ENCODE measurements at places on chromosomes 4 and X.

- no peak for DNase-seq
These were observed 10.3 kb upstream of the UGT2B11 start for GRCh38 chr4:69224891-69225290.

DNA sequence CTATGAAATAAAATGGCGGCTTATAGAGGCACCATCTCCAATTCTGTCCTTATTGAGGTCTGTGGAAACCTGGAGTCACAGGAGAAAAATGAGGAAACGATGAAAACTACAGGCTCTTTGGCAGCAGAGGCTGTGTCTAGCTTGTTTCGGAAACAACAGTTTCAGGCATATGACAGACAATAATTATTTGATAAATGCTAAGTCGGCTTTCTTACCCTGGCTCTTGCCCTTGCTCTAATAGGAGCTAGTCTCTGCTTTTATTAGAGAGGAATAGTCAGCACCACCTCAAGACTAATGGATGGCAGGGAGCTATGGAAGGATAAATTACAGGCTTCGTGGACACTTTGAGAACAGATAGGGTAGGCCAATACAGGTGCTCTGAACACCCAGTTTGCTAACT lies 24.3 kb downstream of the HADH start:
- no peak for DNase-seq

DNA sequence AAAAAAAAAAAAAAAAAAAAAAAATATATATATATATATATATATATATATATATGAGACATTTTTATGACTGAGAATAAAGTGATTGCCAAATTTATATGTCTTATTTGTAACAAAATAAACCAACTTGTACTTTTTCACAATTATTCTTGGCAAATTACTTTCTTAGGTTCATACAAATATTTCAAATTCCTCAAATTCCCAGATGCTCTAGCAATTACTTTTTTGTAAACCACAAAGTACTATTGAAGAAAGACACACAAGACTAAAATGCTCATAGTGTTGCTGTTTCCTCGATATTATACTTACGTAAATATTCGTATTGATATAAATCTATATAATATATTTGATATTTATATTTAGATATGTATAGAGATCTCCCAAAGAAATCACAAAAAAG lies 390.0 kb downstream of the FAT4 start:
- no peak for DNase-seq

- no peak for DNase-seq
These were observed 17.2 kb downstream of the ASB11 start for GRCh38 chrX:15298201-15298600.

DNA sequence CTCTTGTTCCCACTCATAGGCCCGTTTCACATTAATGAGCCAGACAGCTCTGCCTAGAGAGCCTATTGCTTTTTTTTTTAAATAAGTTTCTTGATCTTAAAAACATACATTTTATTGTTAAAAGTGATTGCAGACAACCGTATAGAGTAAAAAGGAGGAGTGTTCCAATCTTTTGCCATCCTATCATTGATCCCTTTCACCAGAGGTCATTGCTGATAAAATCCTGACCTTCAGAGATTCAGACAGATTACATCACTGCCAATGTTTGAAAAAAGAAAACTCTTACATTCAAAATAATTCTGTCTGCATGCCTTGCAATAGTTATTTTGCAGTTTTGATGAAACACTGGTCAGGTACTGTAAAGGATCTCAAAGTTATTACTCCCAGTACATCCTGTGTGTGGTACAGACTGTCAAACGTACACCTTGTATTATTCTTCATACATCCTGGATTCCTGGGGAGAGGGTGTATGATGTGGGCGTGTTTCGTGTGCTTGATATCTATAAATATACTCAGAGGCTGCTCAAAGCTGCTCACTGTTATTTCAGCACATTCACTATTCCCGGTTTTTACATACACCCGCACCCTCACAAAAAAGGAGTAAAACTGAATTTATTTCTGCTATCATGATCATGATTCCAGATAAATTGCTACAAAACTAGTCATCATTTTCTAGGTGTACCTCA lies 15.4 kb upstream of the KLHL2 start:
- DNase-seq = no peak

- no peak for DNase-seq
These were observed 472.5 kb downstream of the INPP4B start for GRCh38 chr4:142373610-142374009.

- no peak for DNase-seq
These were observed 102.9 kb downstream of the GATB start for GRCh38 chr4:151657896-151658295.

DNA sequence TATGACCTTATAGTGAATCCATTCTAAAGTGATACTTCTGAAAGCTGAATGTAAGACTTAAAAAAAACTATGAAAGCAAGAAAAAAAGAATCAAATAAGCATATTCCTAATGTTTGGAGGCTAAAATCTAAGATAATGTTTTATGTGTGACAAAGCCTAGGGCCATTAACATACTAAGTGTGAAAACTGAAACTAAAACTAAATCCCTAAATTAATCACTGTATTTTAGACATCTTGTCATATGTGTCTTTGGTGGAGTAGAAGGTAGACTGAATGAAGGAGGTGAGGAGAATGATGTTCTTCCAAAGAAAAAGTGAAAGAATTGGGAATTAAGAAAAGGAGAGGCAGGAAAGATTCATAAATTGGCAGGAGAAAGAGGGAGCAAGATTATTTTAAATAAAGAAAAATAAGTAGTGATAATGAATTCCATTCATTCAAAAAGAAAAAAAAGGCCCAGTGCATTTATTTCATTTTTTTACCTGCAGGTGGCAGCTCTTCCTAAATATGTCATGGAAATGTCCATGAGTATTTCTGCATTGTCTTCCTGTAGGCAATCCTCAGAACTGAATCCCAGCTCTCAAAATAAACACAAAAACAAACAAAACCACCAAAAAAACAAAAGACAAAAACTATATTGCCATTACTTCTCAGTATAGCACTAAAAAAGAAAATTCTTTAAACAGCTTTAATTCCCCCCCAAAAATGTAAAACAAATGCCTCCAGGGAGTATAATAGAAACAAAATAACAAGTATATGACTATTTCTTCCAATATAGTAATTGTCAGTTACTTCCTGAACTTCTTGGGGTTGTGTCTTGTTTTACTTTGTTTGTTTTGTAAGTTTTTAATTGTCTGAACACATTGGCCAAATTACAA lies 17.0 kb upstream of the AP1AR start:
- DNase-seq = no peak

- no peak for DNase-seq
These were observed 112.9 kb upstream of the VCX start for GRCh38 chrX:7730071-7730470.

DNA sequence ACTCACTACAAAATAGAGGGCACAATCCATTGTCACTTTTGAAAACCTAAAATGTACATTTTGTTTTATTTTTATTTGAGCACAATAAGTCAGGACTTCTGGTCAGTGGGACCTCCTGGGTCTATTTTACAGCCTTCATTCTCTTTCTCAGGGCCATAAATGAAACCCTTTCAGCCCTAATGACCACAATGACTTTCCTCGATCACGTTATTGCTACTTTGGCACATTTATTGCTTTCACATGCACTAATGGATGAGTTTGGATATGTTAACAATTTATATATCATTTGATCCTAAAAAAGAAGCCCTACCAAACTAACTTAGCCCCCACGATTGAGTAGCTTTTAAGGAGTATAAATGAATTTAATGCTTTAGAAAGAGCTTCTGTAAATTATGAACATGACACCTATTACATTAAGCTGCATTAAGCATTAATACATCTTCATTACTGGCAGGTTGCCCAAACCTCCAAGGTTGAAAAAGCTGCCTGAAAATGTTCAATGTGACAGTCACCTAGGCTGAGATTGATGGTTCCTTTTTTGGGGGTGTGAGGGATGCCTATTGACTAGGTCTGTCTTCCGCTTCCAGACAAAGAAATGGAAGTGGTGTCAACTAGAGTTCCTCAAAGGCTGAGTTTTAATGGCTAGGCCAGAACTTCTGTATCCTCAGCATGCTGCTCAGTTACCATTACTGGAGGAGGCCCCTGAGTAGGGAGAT lies 296.4 kb downstream of the GPAT3 start:
- DNase-seq = no peak

- DNase-seq = no peak
These were observed 98.4 kb downstream of the ZAR1 start for GRCh38 chr4:48588230-48589097.

- no peak for DNase-seq
These were observed 30.6 kb upstream of the CLNK start for GRCh38 chr4:10715135-10715534.

DNA sequence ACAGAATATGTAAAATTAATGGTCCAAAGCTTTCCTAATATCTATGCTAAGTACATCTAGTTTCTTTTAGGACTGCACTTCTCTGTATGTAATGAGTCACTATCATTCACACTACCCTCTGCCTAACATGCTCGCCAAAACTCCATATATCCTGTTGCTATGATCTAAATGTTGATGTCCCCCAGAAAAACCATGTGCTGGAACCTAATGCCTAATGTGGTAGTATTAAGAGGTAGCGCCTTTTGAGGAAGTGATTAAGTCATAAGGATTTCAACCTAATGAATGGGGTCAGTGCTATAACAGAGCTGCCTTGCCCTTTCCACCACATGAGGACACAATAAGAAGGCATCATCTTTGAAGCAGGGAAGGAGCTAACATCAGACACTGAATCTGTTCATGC lies 34.9 kb upstream of the NFKB1 start:
- DNase-seq = no peak

- DNase-seq = no peak
These were observed 33.4 kb downstream of the SLC2A9 start for GRCh38 chr4:9987749-9988362.

- no peak for DNase-seq
These were observed 566.2 kb downstream of the MID1IP1 start for GRCh38 chrX:39367416-39367815.

DNA sequence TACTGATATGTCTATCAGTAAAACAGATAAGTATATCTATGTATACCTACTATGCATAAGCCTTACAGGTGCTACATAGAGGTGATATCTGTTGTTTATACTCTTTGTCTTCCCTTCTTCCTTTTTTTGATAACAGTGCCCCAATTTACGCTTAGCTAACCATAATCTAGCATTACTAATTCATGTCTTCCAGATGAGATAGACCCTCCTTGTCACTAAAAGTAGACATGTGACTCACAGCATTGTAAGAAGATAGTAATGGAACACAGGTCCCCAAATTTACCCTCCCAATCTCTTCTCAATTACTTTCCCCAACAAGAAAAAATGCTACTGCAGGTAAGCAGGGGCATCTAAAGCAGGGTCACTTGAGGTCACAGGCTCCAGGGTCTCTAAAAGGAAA lies 7.9 kb upstream of the NFKB1 start:
- DNase-seq = no peak

- no peak for DNase-seq
These were observed 13.8 kb downstream of the CENPC start for GRCh38 chr4:67531379-67531962.

- DNase-seq = no peak
These were observed 159.2 kb downstream of the SPRY1 start for GRCh38 chr4:123555807-123556273.

All from germinal center (tissue), 1 donor.